ENCODE measurements at places on chromosomes 2 and 18. TPM values are rescaled to one million over a fixed set of nuclear protein-coding genes. Genes with fewer than 3 reads are reported as not detected.

Gene VIL1
- total RNA-seq = 704 TPM

Gene PTPN18
- total RNA-seq = 148 TPM

Gene EVA1A
- 2.5 TPM for total RNA-seq

Gene AOX1
- total RNA-seq = 36.3 TPM

Gene ANKRD53
- total RNA-seq = not detected

Gene LCT
- total RNA-seq = 36.1 TPM

Gene TSPYL6
- total RNA-seq = not detected

Gene SIX3
- total RNA-seq = not detected

Gene HDAC4
- 198 TPM for total RNA-seq

Gene VWC2L
- not detected for total RNA-seq

Gene GPN1
- 15.5 TPM for total RNA-seq
